ENCODE measurements at places on chromosomes 4 and X.

DNA sequence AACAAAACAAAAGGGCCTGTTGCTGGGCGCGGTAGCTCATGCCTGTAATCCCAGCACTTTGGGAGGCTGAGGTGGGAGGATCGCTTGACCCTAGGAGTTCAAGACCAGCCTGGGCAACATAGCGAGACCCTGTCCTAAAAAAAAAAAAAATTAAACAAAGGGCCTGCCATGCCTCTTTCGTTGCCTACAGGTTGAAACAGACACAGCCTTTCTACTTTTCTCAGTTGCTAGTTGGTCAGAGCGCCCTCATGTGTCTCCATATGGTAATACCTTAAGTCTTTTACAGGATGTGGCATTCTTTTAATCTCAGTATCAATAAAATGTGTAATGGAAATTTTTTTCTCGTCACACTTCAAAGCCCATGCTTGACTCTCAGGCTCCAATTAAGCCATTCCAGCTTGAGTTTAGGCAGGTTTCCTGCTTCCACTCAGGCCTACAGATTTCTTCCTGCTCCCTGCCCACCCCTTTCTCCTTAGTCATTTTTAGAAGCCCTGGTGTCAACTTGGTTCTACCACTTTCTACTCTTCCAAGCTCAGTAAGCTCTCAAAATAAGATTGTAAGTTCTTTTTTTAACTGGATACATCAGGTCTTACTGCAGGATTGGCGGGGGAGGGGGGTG lies 4.6 kb upstream of the SOWAHD start:
- ATAC-seq = peak; percentile 62

DNA sequence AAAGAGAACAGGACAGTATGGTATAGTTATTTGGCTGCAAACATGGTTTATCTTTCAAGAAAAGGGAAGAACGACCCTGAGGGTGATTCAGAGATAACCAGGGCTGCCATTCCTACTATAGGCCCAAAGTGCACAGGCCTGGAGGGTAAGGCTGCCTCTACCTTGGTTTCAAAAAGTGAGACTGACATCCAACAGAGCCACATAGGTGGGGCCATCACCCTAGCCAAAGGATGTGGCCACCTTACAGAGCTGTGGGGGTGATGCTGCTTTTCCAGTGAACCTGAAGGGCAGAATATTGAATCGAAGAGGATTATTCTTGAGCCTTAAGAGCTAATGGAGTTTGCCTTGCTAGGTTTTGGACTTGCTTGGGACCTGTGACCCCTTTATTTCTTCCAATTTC lies 15.7 kb downstream of the SH2D1A start:
- ATAC-seq = no peak

- ATAC-seq = peak; percentile 70
Observed at GRCh38 chr4:101140228-101140627, 207.1 kb downstream of the PPP3CA start.

DNA sequence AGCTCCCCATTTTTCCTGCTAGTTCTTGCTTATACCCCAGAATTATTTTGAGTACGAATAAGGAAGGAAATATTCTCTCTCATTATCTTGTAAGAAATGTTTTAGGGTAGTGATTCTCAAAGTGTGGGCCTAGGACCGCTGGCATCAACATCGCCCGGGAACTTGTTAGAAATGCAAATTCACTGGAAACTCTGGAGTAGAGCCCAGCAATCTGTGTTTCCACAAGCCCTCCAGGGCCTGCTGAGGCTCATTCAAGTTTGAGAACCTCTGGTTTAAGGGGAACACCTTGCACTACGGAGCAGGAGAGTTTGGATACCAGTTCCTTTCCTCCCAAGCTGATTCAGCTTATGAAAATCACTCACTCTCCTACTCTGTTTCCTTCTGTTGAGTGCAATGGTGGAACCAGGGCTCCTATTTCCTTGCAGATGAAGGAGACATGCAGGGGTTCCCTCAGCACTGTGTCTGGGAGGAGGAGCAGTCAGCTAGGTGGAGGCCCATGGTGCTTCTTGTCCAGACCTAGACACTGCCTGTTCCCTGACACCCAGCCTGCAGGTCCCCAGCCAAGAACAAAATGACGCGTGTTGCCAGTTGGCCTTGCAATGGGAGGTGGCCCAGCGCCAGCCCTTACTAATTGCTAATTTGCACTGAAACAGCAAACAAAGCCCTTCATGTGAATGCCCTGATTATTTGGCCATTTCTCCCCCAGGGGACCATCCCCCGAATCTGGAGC lies 68.5 kb downstream of the CYTL1 start:
- ATAC-seq = no peak

DNA sequence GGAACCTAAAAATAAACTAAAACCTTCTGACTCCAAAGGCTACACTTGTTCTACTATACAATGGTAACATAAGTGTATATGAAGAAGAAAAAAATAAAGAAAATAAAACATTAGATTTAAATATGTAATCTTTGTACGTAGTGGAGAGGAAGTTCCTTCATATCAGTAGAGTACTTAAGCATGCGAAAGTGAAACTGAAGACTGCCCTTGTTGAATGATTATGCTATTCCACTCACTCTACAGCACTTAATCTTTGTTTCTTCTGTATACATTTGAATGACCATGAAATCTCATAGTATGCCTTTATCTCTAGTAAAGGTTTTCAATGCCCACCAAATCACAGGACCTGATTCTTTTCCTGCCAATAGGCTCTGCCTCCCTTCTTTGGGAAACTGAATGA lies 78.9 kb downstream of the NDST3 start:
- ATAC-seq = no peak

GRCh38 chr4:174036111-174036510 lies 247.4 kb downstream of the FBXO8 start:
- ATAC-seq = no peak

- ATAC-seq = no peak
Observed at GRCh38 chr4:4787421-4787820, 72.0 kb upstream of the MSX1 start.

- ATAC-seq = no peak
Observed at GRCh38 chrX:133745349-133745748, 240.0 kb downstream of the GPC3 start.

DNA sequence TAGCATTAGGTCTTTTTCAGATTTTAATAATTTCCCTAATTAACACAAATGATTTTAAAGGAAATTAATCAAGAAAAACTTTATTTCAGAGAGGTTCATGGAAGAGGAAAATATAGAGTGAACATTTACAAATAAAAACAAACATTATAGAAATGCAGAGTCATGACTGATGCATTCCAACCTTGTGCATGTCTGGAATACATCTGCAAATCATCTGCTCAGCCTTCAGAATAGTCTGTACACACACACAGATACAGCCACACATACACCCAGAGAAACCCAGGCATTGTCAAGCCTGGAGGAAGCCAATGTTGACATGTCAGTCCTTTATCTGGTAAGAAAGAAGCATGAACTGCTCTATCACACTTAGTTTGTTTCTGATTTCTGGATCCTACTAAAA lies 61.3 kb upstream of the NFKB1 start:
- peak; percentile 97 for ATAC-seq

- ATAC-seq = no peak
Observed at GRCh38 chr4:182264139-182264752, 21.0 kb downstream of the TENM3 start.

GRCh38 chrX:1336948-1337779 lies 579 bp downstream of the IL3RA start:
- no peak for ATAC-seq

DNA sequence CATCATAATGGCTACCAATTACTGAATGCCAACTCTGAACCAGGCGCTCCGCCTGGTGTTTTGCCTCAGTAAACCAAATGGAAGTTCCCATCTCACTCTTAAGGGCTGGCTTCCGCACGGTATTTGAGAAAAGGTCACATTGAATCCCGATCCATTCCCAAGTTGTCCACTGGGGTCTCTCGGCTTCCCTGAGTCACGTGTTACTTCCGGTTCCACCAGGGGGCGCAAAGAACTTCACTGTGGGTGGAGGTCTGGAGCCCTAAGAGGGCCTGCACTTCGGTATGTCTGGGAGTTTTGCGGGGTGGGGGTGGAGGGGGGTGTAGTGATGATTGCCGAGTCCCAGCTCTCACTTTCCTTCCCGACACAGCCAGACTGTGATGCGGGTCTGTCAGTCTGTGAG lies 13.4 kb upstream of the NHS start:
- ATAC-seq = peak; percentile 68

DNA sequence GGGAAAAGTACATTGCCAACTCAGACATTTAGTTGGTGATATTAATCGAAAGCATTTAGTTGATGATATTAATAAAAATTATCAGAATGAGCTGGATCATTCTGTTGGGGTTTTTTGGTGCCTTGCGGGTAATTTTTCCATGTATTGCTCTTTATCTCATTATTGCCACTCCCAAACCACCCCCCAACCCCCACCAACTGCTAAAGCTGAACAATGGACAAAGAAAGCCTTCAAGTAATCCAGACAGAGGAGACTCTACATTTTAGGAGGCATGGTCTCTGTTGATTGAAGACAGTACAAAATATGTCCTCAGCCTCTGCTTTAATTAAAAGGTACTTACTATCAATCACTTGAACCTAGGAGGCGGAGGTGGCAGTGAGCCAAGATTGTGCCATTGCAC lies 22.5 kb downstream of the PDK3 start:
- ATAC-seq = no peak

- no peak for ATAC-seq
Observed at GRCh38 chr4:5409237-5409636, 299.1 kb downstream of the EVC2 start.

Measured in SK-N-SH treated with all-trans-retinoic acid at 6 μM for 48 hours (cell line).